ENCODE measurements at places on chromosomes 12 and 14. TPM values are rescaled to one million over a fixed set of nuclear protein-coding genes. Genes with fewer than 3 reads are reported as not detected.

- H3K36me3 ChIP-seq = no peaks in the 10 kb centered on the region
- H3K4me1 ChIP-seq = peaks cover 13% of the 10 kb centered on the region
- no peak overlapping the region for H3K4me3 ChIP-seq
- DNase-seq = peak; percentile 22
These were observed 63.4 kb downstream of the APOBEC1 start for GRCh38 chr12:7602277-7602676.

- H3K36me3 ChIP-seq = no peaks in the 10 kb centered on the region
- no peak overlapping the region for H3K4me3 ChIP-seq
- no peak overlapping the region for H3K27ac ChIP-seq
- no peaks in the 10 kb centered on the region for H3K4me1 ChIP-seq
These were observed 120.1 kb downstream of the ITPR2 start for GRCh38 chr12:26712892-26713291.

GRCh38 chr12:75908961-75909605 lies 122.5 kb downstream of the PHLDA1 start:
- no peak for DNase-seq
- no peaks in the 10 kb centered on the region for H3K36me3 ChIP-seq
- H3K27me3 ChIP-seq = no peaks in the 10 kb centered on the region
- peak overlapping the region; percentile 93 for H3K27ac ChIP-seq

GRCh38 chr12:29889737-29890136 lies 106.0 kb upstream of the TMTC1 start:
- no peaks in the 10 kb centered on the region for H3K36me3 ChIP-seq
- H3K4me3 ChIP-seq = no peak overlapping the region
- DNase-seq = peak; percentile 52
- no peak overlapping the region for H3K27ac ChIP-seq
- no peaks in the 10 kb centered on the region for H3K27me3 ChIP-seq

DNA sequence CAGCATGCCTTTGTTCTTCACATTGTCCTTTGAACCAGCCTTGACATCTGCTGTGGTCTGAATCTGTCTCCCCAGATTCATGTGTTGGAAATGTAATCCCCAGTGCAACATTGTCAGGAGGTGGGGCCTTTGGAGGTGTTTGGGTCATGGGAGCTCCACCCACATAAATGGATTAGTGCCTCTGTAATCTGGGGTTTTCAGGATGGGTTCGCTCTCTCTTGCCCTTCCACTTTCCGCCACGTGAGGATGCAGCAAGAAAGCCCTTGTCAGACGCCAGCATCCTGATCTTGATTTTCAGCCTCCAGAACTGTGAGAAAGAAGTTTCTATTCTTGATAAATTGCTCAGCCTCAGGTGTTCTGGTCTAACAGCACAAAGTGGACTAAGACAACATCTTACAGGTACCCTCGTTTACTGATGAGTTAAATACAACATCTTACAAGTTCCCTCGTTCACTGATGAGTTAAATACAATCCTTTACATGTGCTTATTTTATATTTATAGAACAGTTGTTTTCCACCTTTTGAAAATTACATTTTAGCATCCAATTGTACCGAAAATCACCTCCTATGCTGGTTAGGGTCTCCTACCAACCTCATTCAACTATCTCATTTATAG lies 54.4 kb upstream of the RIMBP2 start:
- DNase-seq = no peak
- H3K4me3 ChIP-seq = no peak overlapping the region
- H3K27me3 ChIP-seq = peaks cover 10% of the 10 kb centered on the region

DNA sequence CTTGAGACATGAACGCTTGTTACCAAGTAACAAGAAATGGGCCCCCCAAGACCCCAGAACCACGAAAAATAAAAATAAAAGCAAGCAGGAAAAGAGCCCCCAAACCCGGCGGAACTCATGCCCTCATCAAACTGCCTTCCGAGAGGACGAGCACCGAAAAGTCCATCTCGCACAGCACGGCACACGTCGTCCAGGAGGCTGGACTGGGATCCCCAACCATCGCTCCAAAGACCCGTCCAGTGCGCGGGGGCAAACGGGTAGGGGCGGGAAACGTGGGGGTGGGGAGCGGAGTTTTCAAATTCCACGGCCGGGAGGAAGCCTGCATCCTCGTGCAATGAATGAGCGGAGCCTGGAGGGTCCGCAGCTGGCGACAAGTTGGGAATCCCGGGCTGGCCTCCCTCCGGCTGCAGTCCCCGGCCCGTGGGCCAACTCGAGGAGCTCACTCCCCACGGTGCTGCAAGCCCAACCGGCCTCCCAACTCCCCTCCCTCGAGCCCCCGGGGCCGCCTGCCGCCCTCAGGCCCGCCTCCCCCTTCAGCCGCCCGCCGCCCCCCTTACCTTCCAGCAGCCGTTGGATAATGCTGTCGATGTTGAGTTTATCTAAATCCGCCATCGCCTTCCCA lies 484 bp downstream of the PPP1CC start:
- H3K4me1 ChIP-seq = peaks cover 45% of the 10 kb centered on the region
- DNase-seq = no peak
- H3K27ac ChIP-seq = peak overlapping the region; percentile 72
- peak overlapping the region; percentile 80 for H3K4me3 ChIP-seq

DNA sequence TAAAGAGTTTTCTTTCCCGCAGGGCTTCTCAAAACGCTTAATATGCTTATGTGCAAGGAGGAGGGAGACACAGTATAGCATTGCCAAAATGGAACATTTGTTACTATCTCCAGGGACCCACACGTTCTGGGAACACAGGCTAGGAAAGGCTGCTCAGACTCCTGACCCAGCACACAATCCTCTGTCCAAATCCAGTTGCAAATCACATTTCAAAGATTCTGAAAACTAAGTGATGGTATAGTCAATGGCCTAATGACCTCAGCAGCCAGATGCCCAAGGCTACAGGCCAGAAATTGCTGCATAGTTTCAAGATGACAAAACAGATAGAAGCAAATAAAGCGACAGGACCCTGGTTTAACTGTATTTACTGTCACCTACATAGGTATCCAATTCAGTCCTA lies 97.0 kb upstream of the GRIP1 start:
- no peak overlapping the region for H3K27ac ChIP-seq
- no peak for DNase-seq
- no peak overlapping the region for H3K4me3 ChIP-seq
- H3K27me3 ChIP-seq = peaks cover 42% of the 10 kb centered on the region

DNA sequence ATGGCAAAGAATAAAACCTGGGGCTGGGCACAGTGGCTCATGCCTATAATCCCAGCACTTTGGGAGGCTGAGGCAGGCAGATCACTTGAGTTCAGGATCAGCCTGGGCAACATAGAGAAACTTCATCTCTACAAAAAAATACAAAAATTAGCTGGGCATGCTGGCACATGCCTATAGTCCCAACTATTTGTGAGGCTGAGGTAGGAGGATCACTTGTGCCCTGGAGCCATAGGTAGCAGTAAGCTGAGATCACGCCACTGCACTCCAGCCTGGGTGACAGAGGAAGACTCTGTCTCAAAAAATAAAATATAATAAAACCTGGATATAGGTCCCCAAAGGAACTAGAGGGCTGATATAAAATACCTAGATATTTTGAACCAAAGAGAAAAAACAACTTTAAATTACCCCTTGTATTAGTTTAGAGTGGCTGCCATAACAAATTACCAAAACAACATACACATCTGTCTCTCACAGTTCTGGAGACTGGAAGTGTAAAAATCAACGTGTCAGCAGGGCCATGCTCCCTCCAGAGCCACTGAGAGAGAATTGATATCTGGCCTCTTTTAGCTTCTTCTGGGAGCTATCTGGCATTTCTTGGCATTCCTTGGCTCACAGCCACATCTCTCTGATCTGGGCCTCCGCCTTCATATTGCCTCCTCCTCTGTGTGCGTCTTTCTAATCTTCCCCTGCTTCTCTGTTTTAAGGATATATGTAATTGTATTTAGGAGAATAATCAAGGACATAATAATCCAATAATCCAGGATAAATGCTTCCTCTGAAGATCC lies 47.9 kb upstream of the ATF7IP start:
- peaks cover 4% of the 10 kb centered on the region for H3K4me1 ChIP-seq
- no peaks in the 10 kb centered on the region for H3K36me3 ChIP-seq
- no peak overlapping the region for H3K4me3 ChIP-seq
- DNase-seq = no peak

- H3K4me3 ChIP-seq = peak overlapping the region; percentile 22
- H3K27me3 ChIP-seq = no peaks in the 10 kb centered on the region
- no peaks in the 10 kb centered on the region for H3K36me3 ChIP-seq
- H3K27ac ChIP-seq = no peak overlapping the region
- peak; percentile 12 for DNase-seq
These were observed 7.5 kb upstream of the KRT1 start for GRCh38 chr12:52687497-52688385.

GRCh38 chr12:52634266-52635056 lies 16.1 kb upstream of the KRT73 start:
- DNase-seq = no peak
- H3K4me3 ChIP-seq = no peak overlapping the region
- H3K4me1 ChIP-seq = no peaks in the 10 kb centered on the region
- no peak overlapping the region for H3K27ac ChIP-seq

DNA sequence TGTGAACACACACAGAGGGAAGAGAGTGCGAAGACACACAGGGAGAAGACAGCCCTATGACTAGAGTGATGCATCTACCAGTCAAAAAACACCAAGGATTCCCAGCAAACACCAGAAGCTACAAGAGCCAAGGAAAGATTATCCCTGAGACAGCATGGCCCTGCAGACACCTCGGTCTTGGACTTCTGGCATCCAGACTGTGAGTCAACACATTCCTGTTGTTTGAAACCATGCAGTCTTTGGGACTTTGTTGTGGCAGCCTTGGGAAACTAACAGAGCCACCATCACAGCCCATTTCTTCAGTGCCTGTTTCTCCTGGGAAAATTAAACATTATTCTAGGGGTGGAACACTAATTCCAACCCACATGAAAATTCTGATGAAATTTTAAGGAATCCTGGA lies 220.6 kb downstream of the GXYLT1 start:
- no peaks in the 10 kb centered on the region for H3K4me1 ChIP-seq
- no peak overlapping the region for H3K4me3 ChIP-seq
- no peaks in the 10 kb centered on the region for H3K36me3 ChIP-seq

DNA sequence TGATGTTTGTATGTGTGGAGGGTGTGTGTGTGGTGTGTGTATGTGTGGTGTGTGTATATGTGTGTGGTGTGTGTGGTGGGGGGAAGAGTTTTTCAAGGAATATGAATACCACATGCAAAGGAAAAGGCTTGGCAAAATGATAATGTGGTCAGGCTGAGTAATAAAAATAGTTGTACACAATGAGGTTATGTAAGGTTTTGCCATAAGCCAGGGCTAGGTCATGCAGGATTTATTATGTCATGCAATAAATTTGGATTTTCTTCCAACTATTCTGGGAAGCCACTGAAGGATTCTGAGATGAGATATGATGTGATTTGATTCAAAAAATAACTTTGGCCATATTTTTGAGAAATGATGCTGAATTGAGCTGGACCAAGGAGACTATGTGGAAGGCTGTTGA lies 1191.6 kb upstream of the SEL1L start:
- H3K27me3 ChIP-seq = no peaks in the 10 kb centered on the region
- H3K4me3 ChIP-seq = no peak overlapping the region
- H3K4me1 ChIP-seq = no peaks in the 10 kb centered on the region
- H3K36me3 ChIP-seq = no peaks in the 10 kb centered on the region
- DNase-seq = no peak
- H3K27ac ChIP-seq = no peak overlapping the region

DNA sequence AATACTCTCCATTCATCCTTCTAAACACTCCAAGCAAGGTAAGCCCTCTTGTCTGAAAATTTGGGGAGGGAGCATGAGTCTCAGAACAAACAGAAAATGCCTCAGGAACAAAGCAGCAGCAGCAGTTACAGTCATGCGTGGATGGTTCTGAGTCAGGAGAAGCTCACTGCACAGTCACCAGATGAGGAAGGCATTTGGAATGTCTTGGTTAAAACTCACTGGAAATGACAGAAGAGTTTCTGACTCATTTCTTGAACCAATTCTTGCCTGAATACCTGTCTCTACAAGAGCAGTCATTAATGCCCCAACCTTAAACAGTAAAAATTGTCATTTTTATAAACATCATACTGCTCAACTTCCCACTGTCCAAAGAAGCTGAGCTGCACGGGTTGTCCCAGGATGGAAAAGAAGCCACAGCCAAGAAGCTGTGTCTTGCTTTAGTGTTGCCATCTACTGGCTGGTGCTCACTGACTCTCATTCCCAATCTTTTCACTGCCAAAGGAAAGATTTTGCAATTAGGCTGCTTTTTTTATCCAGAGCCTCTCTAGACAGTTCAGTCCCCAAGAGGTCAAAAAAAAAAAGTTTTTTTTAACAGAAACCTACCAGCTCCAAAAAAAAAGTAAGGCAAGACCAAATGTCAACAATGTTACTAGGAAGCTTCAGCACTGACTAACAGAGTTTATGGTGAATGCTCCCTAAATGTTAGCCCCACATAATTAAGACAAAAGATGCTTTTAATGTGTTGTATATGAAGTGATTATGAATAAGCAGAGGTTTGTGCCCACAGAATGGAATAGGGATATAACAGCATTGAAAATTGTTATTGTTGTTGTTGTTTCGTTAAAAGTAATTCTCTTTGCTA lies 40.4 kb downstream of the KICS2 start:
- peak; percentile 92 for DNase-seq
- no peaks in the 10 kb centered on the region for H3K36me3 ChIP-seq
- peaks cover 16% of the 10 kb centered on the region for H3K4me1 ChIP-seq
- no peaks in the 10 kb centered on the region for H3K27me3 ChIP-seq

DNA sequence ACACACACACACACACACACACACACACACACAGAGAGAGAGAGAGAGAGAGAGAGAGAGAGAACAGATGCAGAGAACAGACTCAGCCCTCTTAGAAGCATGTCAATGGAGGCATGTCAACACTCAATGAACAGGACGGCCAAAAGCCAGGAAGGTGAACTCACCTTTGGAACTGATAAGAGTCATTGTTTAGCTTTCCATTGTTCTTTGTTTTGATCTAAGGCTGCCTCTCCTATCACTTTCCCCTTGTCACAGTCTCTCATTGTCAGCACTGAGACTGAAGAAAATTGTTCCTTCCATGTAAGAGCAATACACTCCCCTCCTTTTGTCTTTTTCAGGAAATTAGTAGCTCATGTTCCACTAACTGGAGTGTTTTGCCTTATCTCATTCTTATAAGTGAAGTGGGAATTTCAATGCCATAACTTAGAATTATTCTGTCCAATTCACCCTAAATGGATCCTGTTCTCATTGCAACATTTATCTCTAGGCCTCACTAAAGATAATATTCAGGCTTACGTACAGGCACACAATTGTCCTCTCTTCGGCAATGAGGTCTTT lies 218.0 kb downstream of the DUSP6 start:
- DNase-seq = peak; percentile 22
- H3K4me1 ChIP-seq = no peaks in the 10 kb centered on the region
- no peak overlapping the region for H3K27ac ChIP-seq
- H3K36me3 ChIP-seq = no peaks in the 10 kb centered on the region
- no peak overlapping the region for H3K4me3 ChIP-seq
- no peaks in the 10 kb centered on the region for H3K27me3 ChIP-seq

GRCh38 chr12:11693601-11694000 lies 44.1 kb downstream of the ETV6 start:
- H3K4me1 ChIP-seq = no peaks in the 10 kb centered on the region
- no peak overlapping the region for H3K4me3 ChIP-seq
- DNase-seq = no peak
- H3K36me3 ChIP-seq = no peaks in the 10 kb centered on the region

GRCh38 chr14:53168786-53169185 lies 15.7 kb upstream of the DDHD1 start:
- no peak overlapping the region for H3K4me3 ChIP-seq
- H3K27ac ChIP-seq = no peak overlapping the region
- H3K4me1 ChIP-seq = no peaks in the 10 kb centered on the region
- H3K36me3 ChIP-seq = no peaks in the 10 kb centered on the region
- H3K27me3 ChIP-seq = no peaks in the 10 kb centered on the region
- DNase-seq = no peak

The LMNTD1 gene
- not detected for total RNA-seq

The SERPINA12 gene
- not detected for total RNA-seq

The KCNH3 gene
- 35.3 TPM for total RNA-seq

The ADAMTS20 gene
- not detected for total RNA-seq

The GPR65 gene
- 0.05 TPM for total RNA-seq

The DTX1 gene
- total RNA-seq = not detected

The STX2 gene
- total RNA-seq = 19.2 TPM

The CLEC4A gene
- total RNA-seq = 0.69 TPM

The PTHLH gene
- not detected for total RNA-seq

The TRHDE gene
- 2.9 TPM for total RNA-seq

Measured in HCT116 (cell line).